ENCODE measurements at places on chromosomes 13 and 19. TPM values are rescaled to one million over a fixed set of nuclear protein-coding genes. Genes with fewer than 3 reads are reported as not detected.

DNA sequence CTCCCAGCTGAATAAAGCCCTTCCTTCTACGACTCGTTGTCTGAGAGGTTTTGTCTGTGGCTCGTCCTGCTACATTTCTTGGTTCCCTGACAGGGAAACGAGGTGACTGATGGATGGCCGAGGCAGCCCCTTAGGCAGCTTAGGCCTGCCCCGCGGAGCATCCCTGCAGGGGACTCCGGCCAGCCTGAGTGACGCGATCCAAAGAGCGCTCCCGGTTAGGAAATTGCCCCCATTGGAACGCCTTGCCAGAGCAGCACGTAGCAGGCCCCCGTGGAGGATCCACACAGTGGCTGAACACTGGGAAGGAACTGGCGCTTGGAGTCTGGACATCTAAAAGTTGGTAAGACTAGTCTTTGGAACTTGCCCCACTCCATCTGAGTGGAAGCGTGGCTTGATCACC, 296.8 kb upstream of the SGCG start:
- DNase-seq = no peak

The DOHH gene
- polyA plus RNA-seq = 11.4 TPM

GRCh38 chr19:41116261-41116660, 2.0 kb downstream of the CYP2F1 start:
- DNase-seq = no peak

- no peak for DNase-seq
These were observed 9.1 kb upstream of the ANKRD10 start for GRCh38 chr13:110923777-110924638.

The NHLRC3 gene
- polyA plus RNA-seq = 42.6 TPM

DNA sequence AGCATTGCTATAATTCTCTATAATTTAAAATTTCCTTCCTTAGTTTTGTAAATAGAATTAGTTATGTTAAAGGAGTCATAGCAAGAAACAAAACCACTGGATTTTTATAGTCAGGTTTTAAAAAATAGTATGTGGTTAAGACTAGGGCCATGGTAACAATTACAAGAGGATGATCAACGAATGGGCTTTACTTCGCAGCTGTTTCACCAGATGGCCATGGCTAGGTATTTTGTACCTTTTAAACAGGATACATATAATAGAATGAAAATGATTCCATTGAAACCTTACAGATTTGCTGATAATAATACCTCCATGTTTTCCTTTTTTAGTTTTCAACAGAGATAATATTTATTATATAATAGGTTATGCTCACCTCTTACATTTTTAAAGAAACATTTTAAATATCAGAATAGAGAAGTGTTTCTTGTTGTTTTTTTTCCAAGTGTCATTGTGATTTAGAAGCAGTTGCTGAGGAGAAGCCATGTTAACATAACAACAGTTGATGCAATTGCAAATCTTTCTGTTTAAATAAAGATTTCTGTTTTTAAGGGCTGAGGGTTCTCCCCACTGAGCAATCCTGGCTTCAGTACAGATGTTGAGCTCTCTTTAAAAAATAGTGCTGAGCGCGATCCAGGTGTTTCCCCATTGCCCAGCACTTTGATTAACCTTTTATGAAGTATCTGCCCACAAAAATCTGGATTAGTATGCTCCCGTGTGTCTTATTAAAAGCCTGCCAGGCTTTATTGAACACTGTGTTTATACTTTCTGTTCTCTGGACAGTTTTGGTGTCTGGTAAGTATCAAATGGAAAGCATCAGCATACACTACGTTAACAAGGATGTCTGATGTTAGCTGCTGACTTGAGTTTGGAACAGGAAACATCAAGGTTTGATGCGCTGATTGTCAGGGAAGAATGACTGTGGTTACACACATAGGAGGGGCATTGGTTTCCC, 205.3 kb downstream of the HS6ST3 start:
- DNase-seq = no peak

DNA sequence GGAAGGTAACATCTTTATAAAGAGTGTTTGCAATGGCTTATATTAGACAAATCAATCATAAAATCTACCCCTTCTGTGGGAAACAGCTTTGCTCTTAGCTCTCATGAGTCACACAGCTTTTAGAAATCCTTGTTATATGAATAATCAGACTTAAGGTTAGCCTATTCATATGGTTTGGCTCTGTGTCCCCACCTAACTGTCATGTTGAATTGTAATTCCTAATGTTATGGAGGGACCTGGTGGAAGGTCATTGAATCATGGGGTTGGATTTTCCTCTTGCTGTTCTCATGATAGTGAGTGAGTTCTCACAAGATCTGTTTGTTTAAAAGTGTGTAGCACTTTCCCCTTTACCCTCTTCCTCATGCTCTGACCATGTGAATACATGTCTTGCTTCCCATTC, 704.2 kb upstream of the KLHL1 start:
- no peak for DNase-seq

DNA sequence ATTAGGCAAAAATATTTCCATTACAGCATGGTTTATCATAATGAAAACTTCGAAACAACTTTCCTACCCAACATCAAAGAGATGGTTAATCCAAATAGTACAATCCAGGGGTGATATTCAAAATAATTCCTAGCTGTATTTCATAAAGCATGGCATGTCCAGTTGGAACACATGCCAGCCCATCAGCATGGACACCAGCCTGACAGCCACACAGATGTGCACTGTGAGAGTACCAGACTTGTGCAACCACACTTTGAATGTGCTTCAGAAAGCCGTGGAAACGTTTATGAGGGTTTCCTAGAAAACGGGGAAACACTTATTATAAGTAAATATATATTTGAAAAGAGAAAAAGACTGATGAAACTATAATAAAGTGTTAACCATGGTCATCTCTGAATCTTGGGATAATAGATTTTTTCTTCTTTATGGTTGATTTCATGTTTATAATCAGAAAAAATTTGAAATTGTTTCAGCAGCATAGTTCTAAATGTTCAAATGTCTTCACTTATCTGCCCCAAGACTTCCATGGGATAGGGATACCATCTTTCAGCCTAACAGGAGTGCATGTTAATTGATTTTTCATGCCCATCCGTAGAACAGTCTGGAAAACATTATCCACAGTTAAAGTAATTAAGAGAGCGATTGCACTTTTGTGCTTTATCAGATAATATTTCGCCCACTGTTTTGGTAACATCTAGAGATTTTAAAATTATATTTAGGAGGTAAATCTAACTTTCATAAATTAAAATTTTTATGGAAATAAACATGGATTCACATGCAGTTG, 242.6 kb upstream of the IRS2 start:
- no peak for DNase-seq

The ACP5 gene
- 16.0 TPM for polyA plus RNA-seq

Measured in left renal pelvis (tissue), 4 donors.